ENCODE measurements at places on chromosomes 6 and 20.
A peak's percentile ranks its signal among the peaks of the same experiment; 100 is the strongest.

DNA sequence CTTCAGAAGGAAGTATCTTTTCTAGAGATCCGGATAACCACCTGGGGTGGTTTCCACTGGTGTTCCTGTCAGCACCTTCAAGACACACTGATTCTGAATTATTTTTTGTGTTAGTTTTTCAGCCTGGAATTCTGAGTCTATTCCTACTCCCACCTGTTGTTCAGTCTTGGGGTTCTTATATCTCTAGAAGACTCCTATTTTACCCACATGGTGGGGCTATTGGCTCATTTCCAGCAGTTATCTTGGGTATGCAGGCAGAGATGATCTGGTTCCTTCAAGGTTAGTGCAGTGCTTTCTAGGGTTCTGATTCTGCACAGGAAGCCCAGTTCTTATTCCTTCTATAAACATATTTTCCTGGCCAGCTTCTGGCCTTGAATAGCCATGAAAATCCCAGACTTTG, 175.6 kb upstream of the PDE7B start:
- peak; percentile 52 for DNase-seq

DNA sequence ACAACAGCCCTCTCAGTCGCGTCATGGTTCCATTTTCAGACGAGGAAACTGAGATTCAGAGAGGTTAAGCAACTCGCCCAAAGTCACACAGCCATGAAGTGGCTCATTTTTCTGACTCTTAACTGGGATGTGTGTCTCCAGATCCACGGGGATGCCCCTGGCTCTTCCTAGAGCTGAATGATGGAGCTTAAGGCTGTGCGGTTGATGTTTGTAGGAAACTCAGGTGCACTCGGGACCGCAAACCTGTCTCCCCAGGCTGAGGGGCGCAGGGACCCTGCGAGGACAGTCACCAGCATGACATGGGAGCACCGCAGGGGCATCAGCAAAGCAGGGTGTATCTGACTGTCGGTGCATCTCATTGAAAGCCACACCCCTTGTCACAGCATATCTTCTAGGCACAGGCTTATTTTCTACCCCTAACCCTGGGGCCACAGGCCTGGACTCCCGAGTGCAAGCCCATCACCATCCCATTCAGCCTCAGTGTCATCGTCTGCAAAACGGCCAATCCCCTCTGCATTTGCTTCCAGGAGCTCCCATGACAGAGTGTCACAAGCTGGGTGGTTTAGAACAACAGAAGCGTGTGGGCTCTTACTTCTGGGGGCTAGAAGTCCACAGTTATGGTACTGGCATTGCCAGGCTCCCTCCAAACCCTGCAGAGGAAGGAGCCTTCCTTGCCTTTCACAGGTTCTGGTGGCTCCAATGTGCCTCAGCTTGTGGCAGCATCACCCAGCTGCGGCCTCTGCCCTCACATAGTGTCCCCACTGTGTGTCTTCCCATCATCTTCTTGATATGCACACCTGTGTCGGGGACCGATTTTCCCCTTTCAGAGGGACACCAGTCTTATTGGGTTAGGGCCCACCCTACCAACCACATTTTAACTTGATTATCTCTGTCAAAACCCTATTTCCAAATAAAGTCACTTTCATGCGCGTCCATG, 9.9 kb upstream of the ARHGAP40 start:
- no peak for DNase-seq

DNA sequence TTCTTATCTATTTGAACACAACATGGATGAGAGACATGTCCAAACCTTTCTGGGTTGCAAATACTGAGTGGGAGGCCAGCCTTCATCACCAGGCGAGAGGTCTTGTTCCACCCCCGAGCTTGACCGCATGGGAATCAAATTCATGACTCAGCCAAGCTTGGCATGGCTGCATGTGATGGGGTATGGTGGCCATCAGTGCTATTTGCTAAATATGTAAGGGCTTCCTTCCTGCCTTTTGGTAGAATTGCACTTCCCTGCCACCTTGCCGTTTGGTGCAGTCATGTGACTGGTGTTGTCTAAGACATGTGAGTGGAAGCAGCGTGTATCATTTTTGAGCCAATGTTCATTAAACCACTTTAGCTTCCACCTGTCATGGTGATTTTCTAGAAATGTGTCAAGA, 508.9 kb upstream of the SULF2 start:
- no peak for DNase-seq

- no peak for DNase-seq
Measured at GRCh38 chr6:45807311-45808041, 208.2 kb downstream of the CLIC5 start.

DNA sequence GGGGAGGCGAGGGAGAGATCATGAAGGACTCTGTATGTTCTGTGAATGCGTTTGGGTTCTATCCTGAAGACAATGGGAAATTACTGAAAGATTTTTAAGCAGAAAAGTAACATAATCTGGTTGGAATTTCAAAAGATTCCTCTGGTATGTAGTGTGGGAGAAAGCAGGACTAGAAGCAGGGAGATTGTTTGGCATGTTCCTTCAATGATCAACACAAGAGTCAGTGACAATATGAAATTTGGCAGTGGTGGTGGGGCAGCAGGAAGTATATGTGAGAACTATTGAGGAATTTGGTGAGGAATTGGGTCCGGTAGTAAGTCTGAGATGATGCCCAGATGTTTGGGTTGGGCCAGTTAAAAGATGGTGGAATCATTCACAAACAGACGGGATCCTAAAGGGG, 348.7 kb downstream of the CD83 start:
- peak; percentile 73 for DNase-seq

DNA sequence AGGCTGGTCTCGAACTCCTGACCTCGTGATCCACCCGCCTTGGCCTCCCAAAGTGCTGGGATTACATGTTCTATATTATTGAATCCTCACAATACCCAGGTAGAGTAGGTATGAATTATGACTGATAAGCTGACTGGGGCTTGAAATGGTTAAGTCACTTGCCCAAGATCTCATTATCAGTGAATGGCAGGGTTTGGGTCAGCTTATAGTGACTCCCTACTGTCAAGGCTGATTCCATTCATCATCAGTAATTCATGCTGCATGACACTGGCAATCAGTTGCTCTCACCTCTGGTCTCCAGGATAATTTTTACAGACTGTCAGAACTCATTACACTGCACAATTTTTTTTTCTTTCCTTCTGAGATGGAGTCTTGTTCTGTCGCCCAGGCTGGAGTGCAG, 127.6 kb downstream of the KIF13A start:
- no peak for DNase-seq

DNA sequence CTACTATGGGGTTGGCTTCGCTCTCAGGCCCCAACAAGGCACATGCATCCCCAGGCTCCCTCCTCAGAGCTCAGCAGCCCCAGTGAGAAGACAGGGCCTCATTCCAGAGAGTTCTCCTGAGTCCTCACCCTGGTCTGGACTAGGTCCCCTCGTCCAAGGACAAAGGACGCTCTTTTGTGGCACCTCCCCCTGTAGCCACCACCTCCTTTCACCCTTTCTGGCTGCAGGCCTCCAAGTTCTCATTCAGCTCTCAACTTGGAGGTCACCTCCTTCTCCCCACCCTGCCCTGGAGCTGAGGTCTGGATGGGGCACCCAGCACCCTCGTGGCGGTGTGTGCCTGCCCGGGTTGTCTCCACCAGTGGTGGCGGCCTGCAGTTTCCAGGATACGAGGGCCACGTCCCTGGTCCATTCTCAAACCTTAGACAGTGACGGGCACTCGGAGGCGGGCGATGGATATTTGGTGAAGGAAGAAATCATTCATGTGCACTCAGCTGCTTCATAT, 2.5 kb downstream of the UNC93A start:
- no peak for DNase-seq

- no peak for DNase-seq
Measured at GRCh38 chr6:109456111-109456583, 575 bp upstream of the MICAL1 start.

- DNase-seq: peak; percentile 8
Measured at GRCh38 chr6:78995946-78996345, 82.1 kb downstream of the PHIP start.

- no peak for DNase-seq
Measured at GRCh38 chr20:61927193-61927825, 138.4 kb downstream of the TAF4 start.

All from fibroblast of skin of abdomen (primary cell).